Stimulated activated CD4-positive, alpha-beta T cell treated with anti-CD3 and anti-CD28 coated beads, Interleukin-4, amount 100 ng/mL, for 48 hours (primary cell): ENCODE measurements at places on chromosomes 13 and 19.

DNA sequence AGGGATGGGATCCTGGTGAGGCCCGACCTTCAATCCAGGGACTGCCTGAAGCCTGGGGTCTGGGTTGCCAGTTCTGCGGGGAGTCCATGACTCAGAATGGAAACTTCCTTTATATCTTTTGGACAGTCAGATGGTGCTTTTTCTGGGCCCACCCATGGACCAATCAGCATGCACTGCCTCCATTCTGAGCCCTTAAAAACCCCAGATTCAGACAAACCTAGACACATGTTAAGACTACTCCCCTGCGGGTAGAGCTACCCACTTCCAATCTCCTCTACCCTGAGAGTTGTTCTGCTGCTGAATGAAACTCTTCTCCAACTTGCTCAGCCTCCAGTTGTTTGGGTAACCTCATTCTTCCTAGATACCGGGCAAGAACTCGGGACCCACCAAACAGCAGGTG, 1315.2 kb upstream of the MIR17HG start:
- DNase-seq, result no peak

DNA sequence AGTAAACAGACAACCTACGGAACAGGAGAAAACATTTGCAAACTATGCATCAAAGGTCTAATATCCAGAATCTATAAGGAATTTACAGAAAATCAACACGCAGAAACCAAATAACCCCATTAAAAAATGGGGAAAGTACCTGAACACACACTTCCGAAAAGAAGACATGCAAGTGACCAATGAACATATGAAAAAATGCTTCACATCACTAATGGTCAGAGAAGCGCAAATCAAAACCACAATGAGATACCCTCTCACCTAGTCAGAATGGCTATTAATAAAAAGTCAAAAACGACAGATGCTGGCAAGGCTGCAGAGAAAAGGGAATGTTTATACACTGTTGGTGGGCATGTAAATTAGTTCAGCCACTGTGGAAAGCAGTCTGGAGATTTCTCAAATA, 29.5 kb downstream of the SLC25A15 start:
- no peak for DNase-seq

DNA sequence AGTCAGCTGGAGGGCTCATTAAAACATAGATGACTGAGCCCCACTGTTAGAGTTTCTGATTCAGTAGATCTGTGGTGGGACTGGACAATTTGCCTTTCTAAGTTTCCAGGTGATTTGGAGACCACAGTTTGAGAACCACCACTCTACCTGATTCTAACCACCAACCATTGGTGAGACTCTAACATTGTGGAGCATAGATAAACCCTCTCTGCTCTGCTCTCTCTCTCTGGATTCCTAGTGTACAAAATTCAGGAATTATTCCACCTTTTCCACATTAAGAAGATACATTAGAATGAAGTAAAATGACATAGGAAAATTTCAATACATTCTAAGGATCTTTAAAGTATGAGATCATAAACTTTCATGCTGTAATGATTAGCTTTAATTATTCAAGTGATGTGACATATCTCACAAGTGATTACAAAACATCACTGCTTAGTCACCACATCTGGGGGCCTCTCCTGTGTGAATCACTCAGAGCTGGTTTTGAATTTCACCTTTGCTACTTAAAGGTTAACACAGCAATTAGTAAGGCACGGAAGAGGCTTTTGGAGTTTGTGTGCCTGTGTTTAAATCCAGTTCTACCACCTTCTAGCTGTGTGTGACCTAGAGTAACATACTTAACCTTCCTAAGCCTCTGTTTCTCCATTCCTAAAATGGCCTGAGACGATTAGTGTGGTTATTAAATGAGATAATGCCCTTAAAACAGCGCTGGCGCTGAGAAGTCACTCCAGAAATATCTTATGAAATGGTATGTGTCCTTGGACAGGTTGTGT, 78.5 kb upstream of the NBEA start:
- no peak for DNase-seq

- peak; percentile 77 for DNase-seq
Measured at GRCh38 chr19:8580710-8581281, 3.6 kb upstream of the MYO1F start.

DNA sequence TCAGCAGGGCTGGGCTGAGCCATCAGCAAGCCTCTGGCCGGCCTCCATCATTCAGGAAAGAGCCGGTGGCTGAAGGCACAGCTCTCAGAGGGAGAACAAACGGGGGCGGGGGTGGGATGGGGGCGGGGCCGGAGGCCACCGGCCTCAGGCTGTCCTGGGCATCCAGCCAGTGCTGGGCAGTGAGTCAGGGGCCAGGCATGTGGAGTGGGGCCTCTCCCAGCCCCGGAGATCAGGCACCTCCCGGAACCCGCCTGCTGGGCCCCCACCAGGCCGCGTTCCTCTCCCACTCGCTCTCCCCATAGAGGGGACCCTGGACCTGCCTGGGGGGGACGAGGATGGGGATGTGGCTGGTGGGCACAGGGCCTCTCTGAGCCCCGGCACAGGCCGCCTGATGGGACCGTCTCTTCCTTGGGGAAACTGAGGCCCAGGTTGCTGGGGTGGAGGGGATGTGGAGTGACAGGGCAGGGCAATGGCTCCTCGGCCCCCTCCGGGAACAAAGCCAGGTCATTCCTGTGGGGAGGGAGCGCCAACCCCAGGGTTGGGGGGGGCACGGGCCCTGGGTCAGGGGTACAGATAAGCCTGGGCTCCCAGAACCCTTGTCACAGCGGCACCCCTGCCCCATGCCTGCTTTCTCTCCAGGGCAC, 12.9 kb downstream of the SPC24 start:
- no peak for DNase-seq

- peak; percentile 35 for DNase-seq
Measured at GRCh38 chr19:1725100-1726064, 27.9 kb upstream of the ONECUT3 start.

DNA sequence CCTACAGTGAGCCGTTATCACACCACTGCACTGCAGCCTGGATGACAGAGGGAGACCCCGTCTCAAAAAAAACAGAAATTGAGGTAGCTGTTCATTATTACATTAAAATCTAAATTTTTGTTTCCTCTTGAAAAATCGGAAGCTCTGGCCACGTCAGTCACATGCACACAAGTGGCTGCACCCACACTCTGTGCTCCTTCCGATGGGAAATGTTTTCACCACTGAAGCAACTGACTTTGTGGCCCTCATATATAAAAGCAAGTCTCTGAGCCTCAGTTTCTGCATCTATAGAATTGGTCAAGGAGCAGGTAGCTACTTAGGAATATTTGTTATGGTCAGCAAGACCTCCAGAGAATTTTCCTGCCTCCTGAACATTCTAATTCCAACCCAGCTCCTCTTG, 4.5 kb downstream of the LRRC25 start:
- DNase-seq, result no peak

GRCh38 chr13:29937841-29938240, 87.4 kb upstream of the UBL3 start:
- no peak for DNase-seq

DNA sequence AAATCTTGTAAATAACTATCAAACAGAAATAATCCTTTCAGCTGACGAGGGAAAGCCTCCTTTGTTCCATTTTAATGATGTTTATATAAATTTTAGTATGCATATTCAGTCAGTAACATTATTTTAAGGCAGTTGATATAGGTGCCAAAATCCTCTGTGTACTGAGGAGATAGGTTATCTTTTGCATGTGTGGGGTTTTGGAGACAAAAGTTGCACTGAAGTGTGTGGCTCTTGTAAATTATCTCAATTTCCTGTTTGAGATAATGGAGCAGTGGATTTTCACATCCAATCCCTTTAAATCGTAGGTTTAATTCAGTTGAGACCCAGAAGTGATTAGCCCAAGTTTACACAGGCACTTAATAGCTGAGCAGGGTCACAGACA, 106.6 kb downstream of the RGCC start:
- no peak for DNase-seq

DNA sequence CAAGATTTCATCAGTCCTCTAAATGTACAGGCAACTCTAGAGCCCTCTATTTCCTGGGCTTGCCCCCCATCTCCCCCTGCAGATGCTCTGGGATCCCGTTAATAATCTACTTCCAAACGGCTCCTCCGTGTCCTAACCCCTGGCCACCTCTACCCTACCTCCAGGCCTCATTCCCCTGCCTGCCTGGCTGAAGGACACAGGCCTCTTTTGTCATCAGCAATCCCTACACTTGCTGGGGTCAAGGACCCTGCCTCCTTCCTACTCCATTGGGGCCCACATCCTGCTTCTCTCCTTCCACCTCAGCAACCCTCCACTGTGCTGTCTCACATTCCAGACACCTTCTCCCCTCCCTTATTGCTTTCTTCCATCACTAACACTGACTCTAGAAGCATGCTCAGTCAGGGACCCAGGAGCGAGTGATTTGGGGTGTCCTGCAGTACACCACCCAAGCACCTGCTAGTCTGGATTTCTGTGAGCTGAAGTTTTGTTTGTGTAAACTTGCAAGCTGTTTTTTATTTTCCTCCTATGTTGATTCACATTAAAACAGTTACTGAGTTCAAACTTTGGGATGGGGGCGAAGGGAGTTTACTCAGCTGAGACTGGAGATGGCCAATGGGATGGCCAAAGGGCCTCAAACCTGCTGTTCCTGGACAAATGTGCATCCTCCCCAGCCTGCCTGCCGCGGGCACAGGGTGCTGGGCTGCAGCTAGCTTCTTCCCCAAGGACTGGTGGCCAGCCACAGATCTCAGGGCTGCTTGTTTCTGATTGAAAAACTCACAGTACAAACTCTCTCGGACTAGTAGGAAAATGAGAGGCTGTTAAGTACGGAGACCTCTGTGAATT, 314.7 kb downstream of the FOXO1 start:
- no peak for DNase-seq

DNA sequence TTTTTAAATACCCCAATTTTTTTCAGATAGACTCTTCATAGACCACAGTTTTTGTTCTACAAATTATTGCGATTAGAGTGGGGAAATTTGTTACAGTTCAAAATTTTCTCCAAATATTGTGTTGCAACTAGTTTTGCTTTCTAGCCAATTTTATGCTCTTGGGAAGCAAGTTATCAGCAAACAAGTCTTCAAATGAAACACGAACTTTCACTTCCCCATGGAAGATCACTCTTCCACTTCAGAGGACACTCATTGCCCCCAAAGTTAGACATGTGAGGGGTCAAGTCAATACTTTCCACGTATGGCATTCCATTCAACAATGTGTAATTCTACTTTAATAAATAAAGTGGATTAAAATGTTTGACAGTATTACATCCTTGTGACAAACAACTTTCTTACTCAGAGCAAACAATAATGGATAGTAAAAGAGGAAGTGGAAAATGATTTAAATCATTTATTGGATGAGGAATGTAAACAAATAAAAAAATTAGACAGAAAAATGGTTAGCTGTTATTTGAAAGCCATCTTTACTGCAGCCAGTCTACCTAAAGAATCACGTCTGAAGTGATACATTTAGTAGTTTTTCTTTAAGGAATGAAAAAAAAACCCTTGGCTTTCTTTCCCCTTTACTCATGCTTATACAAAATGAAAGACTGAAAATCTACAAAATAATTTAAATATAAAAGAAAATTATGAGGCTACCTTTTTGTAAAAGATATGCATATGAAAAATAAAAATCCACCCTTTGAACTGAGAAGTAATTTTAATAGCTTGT, 41.2 kb upstream of the TNFSF11 start:
- no peak for DNase-seq

- no peak for DNase-seq
Measured at GRCh38 chr13:68440874-68441273, 1210.7 kb upstream of the PCDH9 start.

DNA sequence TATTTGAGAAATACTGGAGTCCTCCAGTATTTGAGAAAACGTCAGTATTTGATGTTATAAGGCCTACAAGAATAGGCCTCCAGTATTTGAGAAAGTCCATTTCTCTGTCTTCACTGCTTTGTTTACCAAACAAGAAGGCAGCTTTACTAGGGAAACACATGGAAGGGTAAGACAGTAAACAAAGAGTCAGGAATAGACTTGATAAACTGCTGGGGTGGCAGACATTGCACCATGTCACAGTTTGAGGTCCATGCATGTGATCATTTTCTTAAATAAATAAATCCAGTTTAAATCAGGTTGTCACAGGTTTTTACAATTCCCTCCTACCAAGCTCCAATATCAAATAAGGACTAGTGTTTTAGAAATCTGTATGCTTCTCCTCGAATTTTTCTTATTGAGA, 1431.0 kb upstream of the SPRY2 start:
- no peak for DNase-seq

DNA sequence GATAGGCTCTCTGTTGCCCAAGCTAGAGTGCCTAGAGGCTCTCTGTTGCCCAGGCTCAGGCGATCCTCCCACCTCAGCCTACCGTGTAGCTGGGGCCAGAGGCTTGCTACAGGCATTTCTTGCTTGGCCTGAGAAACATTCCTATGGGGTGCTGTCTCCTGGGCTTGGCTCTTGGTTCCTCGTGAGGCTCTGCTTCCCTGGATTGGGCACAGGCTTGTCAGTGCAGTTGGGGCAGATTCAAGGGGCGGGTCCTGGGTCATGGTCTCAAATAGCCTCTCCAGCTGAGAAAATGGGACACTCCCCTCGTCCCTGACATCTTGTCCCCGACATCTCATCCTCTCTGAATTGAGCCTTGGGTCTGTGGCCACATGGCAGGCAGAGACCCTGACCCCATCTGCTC, 4.9 kb downstream of the TSSK6 start:
- DNase-seq, result no peak

- no peak for DNase-seq
Measured at GRCh38 chr19:13094106-13094504, 8.6 kb downstream of the LYL1 start.

DNA sequence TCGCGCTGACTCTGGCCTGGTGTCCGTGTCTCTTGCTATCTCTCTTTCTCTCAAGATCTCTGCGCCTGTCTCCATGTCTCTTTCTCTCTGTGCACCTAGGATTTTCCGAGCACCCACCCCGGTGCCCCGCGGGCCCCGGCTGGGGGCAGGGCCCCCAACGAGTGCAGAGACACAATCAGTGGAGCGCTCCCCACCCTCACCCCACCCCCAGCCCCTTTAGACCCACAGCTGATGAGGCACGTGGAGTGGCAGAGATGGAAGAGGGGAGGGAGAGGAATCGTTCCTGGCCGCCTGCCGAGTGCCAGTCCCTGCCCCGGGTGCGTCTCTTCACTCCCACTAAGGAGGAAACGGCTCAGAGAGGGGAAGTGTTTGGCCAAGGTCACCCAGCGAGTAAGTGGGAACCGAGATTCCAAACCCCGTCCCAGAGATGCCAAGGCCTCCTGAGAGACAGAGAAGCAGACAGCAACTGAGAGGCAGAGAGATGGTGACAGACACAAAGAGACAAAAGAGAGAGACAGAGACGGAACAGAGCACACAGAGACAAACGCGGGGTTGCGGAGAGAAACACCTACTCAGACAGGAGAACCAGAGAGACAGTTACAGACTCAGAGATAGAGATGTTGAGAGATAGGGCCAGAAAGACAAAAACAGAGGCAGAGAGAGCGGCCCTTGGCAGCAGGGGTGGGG, 626 bp upstream of the BCL3 start:
- DNase-seq, result peak; percentile 36

- DNase-seq, result peak; percentile 86
Measured at GRCh38 chr19:10292206-10292788, 2.5 kb downstream of the ICAM5 start.

DNA sequence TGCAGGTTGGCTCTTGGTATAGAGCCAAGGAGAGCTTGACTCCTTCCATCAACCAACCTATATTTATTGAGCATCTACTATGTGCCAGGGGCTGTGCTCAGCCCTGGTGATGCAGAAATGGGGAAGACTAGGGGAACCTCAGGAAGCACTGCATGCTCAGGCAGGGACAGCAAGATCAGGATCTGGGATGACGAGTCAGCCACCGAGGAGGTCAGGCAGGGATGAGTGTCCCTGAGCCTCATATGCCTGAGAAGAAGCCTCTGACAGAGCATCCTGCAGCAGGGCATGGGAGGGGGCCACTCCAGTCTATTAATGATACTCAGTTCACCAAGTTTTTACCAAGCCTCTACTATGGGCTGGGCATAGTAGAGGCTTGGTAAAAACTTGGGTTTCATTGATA, 158.1 kb downstream of the KATNAL1 start:
- no peak for DNase-seq
